ENCODE measurements at places on chromosomes 7 and 10.

DNA sequence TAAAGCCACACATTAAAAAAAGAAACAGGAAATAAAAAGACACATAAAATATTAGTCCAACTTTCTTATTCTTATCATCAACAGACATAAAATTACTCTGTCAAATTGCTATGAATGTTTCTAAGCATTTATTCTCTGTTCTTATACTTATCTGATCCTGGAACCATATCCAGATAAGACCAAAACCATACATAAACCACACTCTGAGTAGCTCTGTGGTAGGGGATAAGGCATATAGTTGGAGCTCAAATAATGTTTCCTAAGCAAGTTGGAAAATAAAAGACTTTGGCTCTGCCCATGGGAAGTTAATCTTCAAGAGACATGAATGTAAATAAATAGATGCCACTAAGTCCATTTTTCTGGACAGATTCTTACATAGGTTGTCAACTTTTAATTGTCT is 103.1 kb upstream of the PLXDC2 start:
- no peak for DNase-seq

GRCh38 chr7:137213744-137214143 is 129.8 kb downstream of the PTN start:
- DNase-seq = no peak

GRCh38 chr7:41033500-41033899 is 669.4 kb downstream of the INHBA start:
- no peak for DNase-seq

DNA sequence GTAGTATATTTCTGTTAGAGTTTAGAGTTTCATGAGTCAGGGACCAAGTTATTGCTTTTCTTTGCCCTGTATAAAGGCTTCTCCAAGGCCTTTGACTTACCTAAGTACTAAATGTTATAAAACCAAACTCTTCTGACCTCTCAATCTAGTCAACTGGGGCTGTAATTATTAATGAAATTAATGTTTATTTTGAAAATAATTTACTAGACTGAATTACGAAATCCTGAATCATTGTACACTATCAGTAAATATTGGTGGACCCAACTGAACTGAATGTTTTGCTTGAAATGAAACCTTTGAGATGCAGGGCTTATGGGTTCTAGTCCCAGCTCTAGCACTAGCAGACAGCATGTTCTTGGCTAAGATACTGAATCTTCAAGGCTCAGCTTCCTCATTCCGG is 1.7 kb upstream of the CYP2C9 start:
- DNase-seq = no peak

- no peak for DNase-seq
Observed at GRCh38 chr10:52949899-52950298, 177.3 kb upstream of the MBL2 start.

GRCh38 chr7:32020551-32021159 is 49.6 kb downstream of the PDE1C start:
- no peak for DNase-seq

DNA sequence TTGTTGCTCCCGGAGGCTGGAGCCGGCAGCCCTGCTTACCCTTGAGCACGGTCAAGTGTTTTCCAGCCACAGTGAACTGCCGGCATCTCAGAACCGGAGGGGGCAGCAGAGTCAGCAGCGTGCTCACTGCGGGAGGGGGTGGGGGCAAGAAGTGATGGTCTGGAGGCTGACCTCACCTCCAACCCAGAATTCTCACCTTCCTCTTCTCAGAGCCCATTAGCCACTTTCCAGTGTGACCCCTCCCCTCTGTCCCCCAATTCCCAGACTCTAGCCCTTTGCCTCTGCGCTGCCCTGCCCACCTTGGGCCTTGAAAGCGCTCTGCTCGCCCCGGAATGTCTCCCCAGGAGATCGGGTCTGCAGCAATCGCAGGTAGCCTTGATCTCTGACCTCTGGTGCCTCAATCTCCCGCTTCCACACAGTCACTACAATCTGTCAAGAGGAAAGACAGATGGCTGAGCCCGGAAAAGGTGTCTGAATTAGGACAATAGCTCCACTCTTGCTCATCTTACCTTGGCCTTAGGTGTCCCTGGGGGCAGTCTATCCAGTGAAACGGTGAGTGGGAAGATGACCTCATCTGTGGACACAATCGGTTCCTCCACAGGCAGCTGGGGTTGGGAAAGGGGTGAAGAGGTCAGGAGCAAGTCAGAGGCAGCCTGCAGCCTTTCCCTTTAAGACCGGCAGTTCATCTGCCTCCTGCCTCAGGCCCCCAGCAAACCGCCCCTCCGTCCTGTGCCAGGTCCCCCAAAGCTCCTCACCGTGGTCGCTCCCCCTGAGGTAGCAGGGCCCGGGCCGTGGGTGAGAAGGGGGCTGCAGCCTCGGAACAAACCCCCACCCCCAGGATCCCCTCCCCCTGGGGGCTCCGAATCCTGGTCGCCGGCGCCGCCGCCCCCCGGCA is 942 bp downstream of the TRAPPC14 start:
- DNase-seq = no peak

GRCh38 chr7:7858559-7858958 is 110.0 kb upstream of the GLCCI1 start:
- no peak for DNase-seq

GRCh38 chr10:26199841-26200240 is 16.7 kb upstream of the GAD2 start:
- no peak for DNase-seq

GRCh38 chr10:46225597-46225996 is 61.2 kb upstream of the ANTXRL start:
- no peak for DNase-seq

DNA sequence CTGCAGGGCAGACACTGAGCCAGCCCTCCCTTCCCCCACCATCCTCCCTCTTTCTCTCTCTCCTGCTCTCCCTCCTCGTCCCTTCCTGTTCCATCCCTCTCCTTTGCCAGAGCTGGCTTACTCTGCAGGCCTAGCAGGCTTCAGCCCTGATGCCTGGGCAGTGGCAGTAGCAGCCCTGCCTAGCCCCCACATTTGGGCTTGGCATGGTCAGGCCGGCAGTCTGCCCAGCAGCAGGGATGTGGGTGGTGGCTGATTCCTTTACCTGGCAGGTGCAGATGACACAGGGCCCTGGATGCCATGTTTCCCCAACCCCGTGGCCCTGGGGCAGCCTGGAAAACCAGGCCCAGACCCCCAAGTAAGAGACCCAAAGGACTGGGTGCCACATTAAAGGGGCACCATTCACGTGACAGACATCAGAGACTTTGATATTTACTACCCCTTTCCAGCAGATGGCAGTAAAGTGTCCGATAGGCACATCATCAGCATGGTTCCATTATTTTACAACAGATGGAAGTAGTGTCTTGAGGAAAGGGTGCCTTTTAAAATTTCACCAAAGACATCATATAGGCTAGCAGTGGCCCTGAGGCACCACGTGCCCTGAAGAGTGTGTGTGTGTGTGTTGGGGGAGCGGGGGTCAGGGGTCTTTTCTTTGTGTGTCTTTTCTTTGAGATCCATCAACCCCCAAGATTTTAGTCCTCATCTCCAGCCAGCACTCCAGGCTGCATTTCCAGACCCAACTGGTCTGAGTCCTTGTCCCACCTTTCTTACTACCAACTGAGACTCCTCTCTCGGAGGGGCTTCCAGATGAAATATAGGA is 5.9 kb downstream of the KCP start:
- no peak for DNase-seq

DNA sequence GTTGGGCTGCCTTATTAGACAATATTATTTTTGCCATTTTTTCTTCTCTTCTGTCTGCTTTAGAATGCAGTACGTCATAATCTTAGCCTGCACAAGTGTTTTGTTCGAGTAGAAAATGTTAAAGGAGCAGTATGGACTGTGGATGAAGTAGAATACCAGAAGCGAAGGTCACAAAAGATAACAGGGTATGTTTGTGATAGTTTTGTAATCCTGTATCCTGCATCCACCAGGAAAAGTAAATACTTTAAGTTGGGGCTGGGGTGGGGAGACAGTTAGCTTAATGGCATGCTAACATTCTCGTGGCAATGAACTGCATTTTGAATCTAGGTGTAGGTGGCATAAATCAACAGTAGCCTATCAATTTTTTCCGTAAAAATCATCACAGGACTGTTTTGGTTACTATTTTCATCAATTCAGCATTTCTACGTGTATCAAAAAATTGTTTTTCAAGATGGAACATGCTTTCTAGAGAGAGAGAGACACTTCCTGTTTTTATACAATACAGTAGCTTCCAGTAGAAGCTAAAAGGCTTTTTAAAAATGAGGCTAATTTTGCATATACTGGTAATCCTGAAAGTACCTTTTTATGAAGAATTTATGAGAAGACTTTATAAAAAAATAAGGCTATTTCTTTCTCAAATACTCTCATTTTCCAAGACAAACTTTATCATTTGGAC is 247.5 kb downstream of the FOXP2 start:
- DNase-seq = no peak

DNA sequence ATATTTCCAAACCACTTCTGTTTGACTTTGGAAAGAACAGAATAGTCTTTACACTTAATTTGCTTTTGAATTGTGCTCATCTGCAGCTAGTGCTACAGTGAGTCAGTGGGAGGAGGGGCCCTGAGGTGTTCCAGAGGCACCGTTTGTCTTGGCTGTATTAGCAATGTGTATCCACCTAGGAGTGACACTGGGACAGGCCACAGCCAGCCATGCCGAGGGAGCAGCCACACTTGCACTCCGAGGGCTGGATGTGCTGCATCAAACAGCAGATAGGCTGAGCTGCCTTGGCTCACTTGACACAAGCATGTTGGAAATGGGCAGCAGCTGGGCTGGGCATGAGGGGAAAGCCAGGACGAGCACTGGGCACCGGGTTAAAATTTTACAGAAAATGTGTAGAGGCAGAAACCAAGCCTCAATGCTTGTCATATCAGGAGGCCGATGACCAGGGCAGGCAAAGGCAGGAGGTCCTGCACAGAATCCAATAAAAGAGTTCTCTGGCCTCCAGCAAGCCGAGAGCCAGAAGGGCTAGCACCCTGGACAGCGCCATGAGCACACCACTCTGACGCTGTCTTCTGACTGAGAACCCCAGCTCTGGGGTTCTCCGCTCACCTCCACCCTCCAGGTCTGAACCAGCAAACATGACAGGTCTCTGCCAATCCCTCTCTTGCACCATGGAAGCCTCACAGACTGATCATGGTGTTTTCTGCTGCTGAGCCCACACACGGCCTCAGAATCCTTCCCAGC is 163.3 kb downstream of the GRID1 start:
- no peak for DNase-seq

DNA sequence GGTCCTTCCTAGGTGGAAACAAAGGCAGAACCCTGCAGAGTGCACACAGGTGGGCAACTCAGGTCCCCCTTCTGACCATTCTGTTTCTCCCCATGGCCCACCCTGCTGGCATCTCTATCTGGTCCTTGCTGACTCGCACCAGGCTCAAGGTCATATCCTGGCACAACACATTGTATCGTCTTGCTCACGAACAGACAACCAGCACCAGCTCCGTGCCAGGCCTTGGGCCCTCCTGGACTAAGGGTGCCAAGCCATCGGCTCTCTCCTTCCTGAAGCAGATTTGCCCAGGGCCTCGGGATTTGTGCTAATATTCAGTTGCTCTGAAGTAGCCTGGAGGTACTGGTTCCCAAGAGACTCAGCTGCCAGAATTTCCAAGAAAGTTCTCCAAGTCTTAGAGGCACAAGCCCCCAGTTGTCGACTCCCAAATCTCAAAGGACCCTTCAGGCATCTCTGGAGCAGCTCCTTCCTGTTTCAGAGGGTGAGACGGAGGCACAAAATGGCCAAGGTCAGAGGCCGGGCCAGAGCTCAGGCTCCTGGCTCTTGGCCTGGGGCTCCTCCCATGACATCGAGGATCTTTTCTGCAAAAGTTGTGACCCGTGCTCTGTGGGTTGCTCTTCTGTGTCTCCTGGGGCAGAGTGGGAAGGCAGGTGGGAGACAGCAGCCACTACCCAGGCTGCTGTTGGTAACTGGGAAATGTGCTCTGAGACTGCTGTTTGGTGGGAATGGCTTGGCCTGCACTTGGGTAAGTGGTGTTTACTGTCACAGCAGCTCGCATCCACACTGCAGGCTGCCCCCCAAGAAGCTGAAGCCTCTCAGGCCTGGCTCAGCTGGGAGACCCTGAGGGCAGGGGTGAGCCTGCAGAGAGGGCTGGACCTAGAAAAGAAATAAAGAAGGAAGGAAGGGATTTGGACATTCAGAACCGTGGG is 121.3 kb downstream of the RGS10 start:
- DNase-seq = no peak
